Muscle of arm (tissue), 14 donors: ENCODE measurements at places on chromosomes 1 and 21. TPM values are rescaled to one million over a fixed set of nuclear protein-coding genes. Genes with fewer than 3 reads are reported as not detected.

Gene PYHIN1
- polyA plus RNA-seq, result 0.53 TPM

DNA sequence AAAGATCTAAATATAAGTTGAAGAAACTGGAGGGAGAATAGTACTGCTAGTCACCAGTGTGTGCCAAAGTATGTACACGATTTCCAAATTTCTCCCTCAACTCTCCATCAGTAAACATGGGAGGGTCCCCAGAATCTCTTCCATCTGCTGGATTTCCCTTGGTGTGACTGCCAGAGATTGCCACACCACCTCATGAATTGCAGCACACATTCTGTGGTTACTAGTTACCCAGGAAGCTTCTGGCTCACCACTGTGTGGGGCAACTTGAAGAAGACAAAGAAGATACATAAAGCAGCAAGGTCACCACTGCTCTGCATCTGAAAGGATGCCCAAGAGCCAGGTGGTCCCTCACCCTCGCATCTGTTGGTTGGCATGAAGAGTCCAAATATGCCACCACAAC, 191.7 kb upstream of the ESRRG start:
- DNase-seq, result no peak

- DNase-seq, result no peak
These were observed 4.6 kb downstream of the CHD1L start for GRCh38 chr1:147246910-147247655.

Gene PLA2G2D
- polyA plus RNA-seq, result not detected

- no peak for DNase-seq
These were observed 35.9 kb downstream of the SLC19A1 start for GRCh38 chr21:45506241-45506817.

DNA sequence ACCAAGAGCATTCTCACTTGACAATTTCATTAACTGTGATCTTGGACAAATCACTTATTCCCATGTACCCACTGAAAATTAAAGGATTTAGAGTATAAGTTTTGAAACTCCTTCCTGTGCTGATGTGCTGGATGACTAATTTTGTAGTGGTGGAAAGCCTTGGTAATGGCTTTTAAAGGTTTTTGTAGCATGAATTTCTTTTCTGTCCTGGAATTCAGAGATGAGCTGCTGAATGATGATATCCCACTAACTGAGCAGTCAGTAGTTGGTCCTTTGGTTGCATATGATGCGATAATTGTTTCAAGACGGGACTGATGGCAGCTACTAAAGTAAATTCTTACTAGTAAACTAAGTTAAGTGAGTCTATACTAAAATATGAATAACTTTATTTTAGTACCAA, 5.2 kb downstream of the RPL5 start:
- DNase-seq, result no peak

GRCh38 chr1:187566354-187566753, 737.6 kb downstream of the PLA2G4A start:
- DNase-seq, result no peak

GRCh38 chr1:31510853-31511789, 65.2 kb upstream of the TINAGL1 start:
- no peak for DNase-seq

- no peak for DNase-seq
These were observed 1.7 kb downstream of the EPHA2 start for GRCh38 chr1:16153999-16154673.

Gene MTARC1
- 6.0 TPM for polyA plus RNA-seq

- no peak for DNase-seq
These were observed 46.4 kb downstream of the PKNOX1 start for GRCh38 chr21:43020771-43021170.

- DNase-seq, result no peak
These were observed 16.3 kb downstream of the COL18A1 start for GRCh38 chr21:45421071-45421845.

DNA sequence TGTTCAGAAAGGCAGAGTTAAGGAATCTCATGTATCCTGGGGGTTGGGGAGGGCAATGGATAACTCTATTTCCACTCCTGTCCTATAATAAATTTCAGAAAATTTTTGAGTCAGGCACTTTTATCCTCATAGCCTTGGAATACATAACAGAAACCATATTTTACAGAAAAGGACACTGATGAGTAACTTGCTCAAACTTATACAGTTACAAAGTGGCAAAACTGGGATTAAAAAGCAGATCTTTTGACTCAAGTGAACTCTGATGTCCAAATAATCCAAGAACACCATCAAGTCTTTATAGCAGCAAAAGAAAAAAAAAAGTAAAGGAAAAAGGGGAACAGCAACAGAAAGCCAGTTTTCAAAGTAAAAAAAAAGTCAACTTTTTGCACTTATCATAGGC, 36.9 kb downstream of the PHC2 start:
- no peak for DNase-seq

GRCh38 chr1:218171302-218171893, 113.7 kb upstream of the RRP15 start:
- peak; percentile 48 for DNase-seq

- peak; percentile 84 for DNase-seq
These were observed 8.0 kb upstream of the MAN1C1 start for GRCh38 chr1:25608488-25609178.

GRCh38 chr1:183270541-183271141, 84.6 kb downstream of the LAMC2 start:
- DNase-seq, result no peak

Gene OR2T1
- not detected for polyA plus RNA-seq

DNA sequence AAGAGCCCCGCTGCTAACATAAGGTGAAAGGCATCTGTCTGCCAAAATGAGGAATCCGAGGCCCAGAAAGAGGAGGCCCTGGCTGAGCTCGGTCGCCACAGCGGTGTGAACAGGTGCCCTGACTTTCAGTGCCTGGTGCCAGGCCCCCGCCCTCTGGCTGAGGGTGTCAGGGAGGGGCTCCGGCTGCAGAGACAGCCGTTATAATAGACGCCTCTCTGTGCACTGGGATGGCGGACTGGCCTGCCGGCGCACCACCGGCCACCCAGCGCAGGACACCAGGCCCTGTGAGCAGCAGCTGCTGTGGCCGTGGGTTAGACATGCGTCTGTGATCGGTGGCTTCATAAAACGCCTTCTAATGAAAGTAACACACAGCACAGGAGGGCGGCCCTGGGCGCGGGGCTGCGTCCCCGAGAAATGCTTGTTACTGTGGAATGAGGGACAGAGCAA, 51.4 kb upstream of the ACTRT2 start:
- no peak for DNase-seq
